ENCODE measurements at places on chromosomes 6 and 20. TPM values are rescaled to one million over a fixed set of nuclear protein-coding genes. Genes with fewer than 3 reads are reported as not detected.

GRCh38 chr6:4366635-4367395 lies 231.4 kb upstream of the ECI2 start:
- no peaks in the 10 kb centered on the region for H3K36me3 ChIP-seq
- no peak for DNase-seq
- no peak overlapping the region for H3K27ac ChIP-seq

DNA sequence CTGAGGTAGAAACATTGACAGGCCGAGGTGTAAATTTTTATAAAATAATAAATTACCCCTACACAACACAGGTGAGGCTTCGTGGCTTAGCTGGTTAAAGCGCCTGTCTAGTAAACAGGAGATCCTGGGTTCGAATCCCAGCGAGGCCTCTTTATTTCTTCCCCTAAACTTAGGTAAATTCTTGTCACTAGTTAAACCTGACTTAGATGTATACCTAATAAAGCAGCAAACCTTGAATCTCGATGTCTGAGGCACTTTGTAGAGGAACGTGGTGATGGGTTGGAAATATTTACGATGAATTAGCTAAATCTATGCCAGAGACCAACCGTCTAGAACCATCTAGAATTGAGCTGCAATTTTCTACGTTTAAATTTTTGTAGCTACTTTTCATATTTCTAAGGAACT lies 185.6 kb downstream of the OR2B2 start:
- peaks cover 4% of the 10 kb centered on the region for H3K27me3 ChIP-seq
- no peak for DNase-seq
- H3K36me3 ChIP-seq, result no peaks in the 10 kb centered on the region
- H3K27ac ChIP-seq, result no peak overlapping the region

ANKEF1 gene
- 0.22 TPM for total RNA-seq

GRCh38 chr20:11549172-11550103 lies 368.3 kb upstream of the BTBD3 start:
- H3K4me3 ChIP-seq, result no peak overlapping the region
- peaks cover 15% of the 10 kb centered on the region for H3K27me3 ChIP-seq
- H3K27ac ChIP-seq, result no peak overlapping the region
- no peaks in the 10 kb centered on the region for H3K4me1 ChIP-seq
- no peaks in the 10 kb centered on the region for H3K36me3 ChIP-seq

HLA-DRB5 gene
- total RNA-seq, result not detected

- H3K27me3 ChIP-seq, result no peaks in the 10 kb centered on the region
- H3K4me1 ChIP-seq, result no peaks in the 10 kb centered on the region
- H3K4me3 ChIP-seq, result no peak overlapping the region
- H3K36me3 ChIP-seq, result no peaks in the 10 kb centered on the region
These were observed 143.8 kb downstream of the ERMARD start for GRCh38 chr6:169895000-169895759.

GRCh38 chr20:34567892-34568865 lies 9.7 kb downstream of the MAP1LC3A start:
- H3K36me3 ChIP-seq, result no peaks in the 10 kb centered on the region
- peaks cover 14% of the 10 kb centered on the region for H3K4me1 ChIP-seq
- DNase-seq, result no peak
- H3K27me3 ChIP-seq, result no peaks in the 10 kb centered on the region

- no peaks in the 10 kb centered on the region for H3K4me1 ChIP-seq
- H3K36me3 ChIP-seq, result no peaks in the 10 kb centered on the region
- no peak overlapping the region for H3K4me3 ChIP-seq
- no peak overlapping the region for H3K27ac ChIP-seq
These were observed 41.5 kb downstream of the CD83 start for GRCh38 chr6:14159090-14159489.

MRAP2 gene
- total RNA-seq, result 1.3 TPM

TMC2 gene
- not detected for total RNA-seq

SLC12A5 gene
- total RNA-seq, result not detected

DNA sequence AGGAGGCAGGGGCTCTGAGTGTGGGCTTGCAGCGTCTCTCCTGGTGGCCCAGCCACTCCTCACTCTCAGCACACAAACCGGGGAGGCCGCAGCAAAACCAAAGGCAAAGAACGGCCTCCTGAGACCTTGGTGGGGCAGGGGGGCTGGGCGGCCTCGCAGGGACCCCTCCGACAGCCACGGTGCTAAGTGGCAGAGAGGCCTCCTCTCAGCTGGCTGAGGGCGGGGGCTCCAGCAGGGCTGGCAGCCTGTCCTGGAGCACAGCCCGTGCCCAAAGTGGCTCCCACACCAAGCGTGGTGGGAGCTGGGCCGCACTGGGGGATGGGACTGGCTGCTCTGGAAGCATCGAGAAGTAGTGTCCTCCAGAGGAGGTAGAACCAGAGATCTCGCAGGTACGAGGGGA lies 334.4 kb downstream of the QKI start:
- H3K4me1 ChIP-seq, result peaks cover 14% of the 10 kb centered on the region
- no peak overlapping the region for H3K4me3 ChIP-seq
- no peak for DNase-seq
